Suppressor macrophage treated with lipopolysaccharide for 1 hour (primary cell): ENCODE measurements at places on chromosomes 11 and 22.

DNA sequence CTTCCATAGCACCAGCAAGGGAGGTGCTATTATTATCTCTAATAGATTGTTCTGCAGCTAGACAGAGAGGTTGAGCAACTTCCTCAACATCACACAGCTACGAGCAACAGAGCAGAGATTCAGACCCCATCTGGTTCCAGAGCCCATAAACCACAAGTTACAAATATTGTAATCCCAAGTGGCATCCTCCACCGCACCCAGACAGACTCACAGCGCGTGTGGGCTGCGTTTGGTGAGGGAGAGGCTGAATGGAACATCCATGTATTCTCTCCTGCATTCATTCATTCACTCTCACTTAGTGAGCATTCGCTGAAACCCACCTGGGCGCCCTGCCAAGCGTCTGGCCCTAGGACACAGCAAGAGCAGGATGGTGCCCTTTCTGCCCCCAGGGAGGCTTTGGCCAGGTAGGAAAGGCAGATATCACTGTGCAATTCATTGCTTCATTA lies 33.5 kb downstream of the LIF start:
- DNase-seq: no peak

DNA sequence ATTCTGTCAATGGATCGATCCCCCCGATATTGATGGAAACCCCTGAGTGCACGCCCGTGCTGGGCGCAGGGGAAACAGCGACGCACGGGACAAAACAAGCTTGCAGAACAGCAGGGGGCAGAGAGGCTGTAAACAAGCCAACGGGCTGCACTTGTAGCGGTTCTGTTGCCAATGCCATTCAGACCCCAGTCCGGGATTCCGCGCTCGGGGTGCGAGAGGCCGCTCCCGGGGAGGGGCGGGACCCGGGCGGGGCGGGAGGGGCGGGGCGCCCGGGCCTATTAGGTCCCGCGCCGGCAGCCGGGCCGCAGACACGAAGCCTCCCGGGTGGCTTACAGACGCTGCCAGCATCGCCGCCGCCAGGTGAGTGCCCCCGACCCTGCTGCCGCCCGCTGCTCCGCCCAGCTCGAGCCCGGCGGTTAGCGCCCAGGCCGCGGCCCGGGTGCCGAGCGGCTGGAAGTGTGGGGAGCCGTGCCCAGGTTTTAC lies at the start of gene BIK:
TSS of gene BIK (plus strand) at position 307 of the 483 bp plus-strand sequence. CDS start 13,273 bp downstream, outside the sequence.
- peak; percentile 65 for DNase-seq

DNA sequence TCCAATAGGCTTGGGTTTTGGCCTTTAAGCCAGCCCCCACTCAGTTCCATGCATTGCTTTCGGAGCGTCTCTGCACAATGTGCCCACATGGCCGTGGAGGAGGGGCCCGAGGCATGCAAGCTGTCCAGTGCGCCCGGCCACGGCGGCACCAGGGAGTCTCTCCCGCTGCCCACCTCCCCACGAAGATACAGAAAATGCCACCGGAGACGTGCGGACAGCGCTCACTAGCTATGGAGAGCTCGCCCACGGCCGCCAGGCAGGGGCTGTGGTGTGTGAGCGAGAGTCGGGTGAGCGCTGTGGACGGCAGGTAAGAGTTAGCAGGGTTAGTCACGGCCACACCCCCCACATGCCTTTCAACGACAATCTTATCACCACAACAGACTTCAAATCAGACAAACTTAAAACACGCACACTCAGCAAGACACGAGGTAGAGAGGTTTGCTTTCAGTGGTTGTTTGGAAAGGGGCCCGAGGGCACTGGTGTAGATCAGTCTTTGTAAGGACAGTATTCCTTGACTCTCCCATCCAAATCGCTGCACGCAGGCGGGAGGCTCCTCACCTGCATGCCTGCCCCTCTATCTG lies 18.7 kb upstream of the BID start:
- DNase-seq: no peak

GRCh38 chr11:111062420-111062819 lies 183.1 kb upstream of the POU2AF2 start:
- DNase-seq: no peak

DNA sequence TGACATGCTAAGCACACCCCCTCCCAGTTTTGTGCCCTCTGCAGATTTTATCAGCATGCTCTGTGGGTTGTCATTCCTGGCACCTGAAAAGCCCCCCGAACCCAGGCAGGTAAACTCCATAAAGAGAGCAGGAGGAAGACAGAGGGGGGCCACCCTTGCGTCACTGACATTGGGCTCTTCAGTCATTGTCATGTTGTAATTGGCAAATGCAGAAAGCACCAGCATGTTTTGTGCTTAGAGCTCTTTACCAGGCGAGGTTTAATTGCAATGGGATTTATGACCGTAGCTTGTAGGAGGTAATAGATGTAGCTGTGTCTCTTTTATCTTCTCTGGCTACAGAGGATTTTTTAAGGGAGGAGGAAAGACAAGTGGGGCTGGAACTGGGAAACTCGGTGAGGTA lies 201.7 kb downstream of the GRIK4 start:
- DNase-seq: no peak

GRCh38 chr11:72781313-72782080 lies 12.3 kb downstream of the STARD10 start:
- DNase-seq: no peak

DNA sequence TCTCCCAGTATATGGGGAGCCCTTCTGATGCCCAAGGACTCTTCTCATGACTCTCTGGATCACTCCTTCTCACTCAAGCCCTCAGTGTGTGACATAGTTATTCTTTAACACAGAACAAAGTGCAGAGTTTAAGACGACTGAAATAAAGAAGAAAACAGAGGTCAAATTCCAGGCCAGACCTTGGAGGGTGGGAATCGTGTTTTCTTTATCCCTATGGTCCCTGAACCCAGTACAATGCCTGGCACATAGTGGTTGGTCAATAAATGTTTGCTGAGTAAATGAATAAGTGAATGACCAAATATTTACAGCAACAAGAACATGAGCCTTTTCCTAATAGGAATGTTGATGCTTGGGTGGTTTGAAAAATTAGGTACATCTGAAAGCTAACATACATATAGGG lies 28.8 kb downstream of the VSTM5 start:
- no peak for DNase-seq

DNA sequence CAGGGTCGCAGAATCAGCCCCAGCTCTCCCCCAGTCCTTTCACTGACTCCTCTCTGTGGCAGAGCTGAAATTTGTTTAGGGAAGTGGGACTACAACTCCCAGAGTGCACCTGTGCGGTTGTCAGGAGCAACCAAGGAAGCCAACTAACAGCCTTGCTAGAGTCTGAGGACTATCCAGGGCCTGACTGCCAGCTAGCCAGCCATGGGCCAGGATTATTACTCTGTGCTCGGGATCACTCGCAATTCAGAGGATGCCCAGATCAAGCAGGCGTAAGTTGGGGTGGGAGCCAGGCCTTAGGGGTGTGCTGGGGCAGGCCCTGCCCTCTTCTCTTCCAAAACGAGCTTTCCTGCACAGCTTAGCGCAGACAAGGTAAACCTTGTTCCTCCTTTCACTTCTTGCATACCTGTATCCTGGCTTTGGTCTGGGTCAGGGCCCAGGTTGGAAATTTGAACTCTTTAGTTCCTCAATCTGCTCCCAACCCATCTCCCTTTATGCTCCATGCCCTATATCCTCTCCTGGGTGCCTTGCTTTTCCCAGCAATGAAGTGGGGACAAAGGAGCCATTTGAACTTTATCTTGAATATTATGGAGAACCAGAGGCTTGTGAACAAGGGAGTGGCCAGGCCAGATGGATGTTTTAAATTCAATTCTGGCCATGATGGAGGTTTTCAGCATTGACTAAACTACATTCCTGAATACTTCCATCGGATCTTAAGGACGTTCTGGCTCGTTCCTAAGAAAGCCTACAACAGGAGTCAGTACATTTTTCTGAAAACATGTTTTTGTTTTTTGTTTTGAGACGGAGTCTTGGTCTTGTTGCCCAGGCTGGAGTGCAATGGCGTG lies at the start of gene DNAJB13:
TSS of gene DNAJB13 (plus strand) at position 158 of the 842 bp plus-strand sequence. CDS start at position 202, 44 bp downstream.
- DNase-seq: peak; percentile 63

DNA sequence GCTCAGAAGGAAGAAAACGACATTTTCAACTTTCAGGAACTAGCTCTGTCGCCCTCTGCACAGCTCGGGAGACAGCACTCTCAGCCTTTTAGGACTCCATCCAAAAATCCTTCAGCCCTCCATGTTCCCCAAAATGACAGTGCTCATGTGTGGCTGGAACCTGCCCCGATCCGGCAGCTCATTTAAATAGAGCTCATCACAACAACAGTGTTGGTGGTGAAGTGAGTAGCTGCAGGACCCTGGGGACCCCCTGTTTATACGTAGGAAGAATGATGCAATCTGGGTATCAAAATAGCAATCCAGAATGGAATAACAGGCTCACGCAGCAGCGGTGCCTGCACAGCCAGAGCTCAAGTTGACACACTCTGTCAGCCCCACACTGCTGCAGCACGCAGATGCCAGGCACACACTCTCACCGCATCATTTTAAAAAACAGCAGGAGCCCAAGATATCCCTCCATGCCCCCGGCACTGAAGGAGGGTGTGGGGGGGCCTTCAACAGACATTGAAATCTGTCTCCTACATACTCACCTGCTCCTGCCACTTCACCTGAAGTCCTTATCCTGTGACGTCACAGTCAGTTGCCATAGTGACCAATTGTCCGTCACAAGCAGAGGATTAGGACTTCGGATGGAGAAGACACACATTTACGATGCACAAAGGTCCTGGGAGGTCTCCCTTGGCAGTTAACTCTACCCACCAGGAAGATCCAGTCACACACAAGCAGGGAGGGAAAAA lies 24.0 kb downstream of the TRIM66 start:
- no peak for DNase-seq

- DNase-seq: peak; percentile 46
Observed at GRCh38 chr11:46808799-46809431, 37.2 kb downstream of the CKAP5 start.

DNA sequence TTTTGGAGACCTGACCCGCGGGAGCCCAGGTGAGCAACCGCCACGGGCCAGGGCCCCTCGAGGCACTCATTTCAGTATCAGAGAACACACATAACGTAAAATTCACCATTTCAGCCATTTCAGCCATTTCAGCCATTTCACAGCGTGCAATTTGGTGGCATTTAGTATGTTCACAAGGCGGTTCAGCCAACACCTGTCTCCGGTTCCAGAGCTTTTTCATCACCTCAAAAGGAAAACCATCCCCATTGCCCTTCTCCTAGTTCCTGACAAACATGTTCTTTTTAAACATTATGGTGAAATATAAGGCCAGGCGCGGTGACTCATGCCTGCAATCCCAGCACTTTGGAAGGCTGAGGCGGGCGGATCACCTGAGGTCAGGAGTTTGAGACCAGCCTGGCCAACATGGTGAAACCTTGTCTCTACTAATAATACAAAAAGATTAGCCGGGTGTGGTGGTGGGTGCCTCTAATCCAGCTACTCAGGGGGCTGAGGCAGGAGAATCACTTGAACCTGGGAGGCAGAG lies 119.3 kb downstream of the KCNQ1 start:
- no peak for DNase-seq

GRCh38 chr11:133081020-133081419 lies 451.3 kb downstream of the OPCML start:
- DNase-seq: no peak

GRCh38 chr22:45756558-45756957 lies 84.9 kb downstream of the ATXN10 start:
- DNase-seq: no peak

DNA sequence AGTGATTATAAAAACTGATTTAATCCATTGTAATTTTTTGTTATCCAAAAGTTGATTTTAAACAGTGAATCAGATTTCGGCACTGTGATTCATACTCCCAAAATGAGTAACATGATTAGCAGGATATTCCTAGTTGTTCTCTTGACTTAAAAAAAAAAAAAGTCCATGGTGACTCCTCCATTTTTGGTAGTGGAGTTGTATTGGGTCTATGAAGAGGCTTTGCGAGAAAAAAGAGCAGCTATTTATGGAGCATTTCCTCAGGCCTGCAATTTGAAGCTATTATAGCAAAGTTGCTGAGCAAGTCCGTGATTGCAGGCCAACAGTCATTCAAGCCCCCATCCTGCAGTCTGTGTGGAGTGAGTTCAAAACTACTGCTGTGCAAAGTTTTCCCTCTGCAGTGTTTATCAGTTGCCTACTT lies 28.8 kb downstream of the YAP1 start:
- no peak for DNase-seq

DNA sequence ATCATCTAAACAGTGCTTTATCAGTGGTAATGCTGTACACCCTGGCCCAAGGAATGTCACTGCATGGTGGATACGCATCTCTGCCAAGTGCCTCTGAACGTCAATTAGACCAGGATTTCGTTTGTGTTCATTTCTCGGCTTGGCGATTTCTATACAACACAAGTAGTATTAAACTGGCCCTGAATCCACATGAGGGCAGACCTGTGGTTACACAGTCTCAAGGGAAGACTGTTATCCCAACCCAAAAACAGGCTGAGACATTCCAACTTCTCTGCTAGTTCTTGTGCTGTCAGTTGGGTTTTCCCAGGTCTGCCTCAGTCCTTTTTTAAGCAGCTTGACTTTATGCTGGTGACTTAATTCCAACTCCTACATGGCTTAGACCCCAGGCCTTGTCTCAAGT lies 58.1 kb downstream of the HIRA start:
- no peak for DNase-seq

GRCh38 chr11:101759771-101760450 lies 154.9 kb upstream of the CEP126 start:
- no peak for DNase-seq

DNA sequence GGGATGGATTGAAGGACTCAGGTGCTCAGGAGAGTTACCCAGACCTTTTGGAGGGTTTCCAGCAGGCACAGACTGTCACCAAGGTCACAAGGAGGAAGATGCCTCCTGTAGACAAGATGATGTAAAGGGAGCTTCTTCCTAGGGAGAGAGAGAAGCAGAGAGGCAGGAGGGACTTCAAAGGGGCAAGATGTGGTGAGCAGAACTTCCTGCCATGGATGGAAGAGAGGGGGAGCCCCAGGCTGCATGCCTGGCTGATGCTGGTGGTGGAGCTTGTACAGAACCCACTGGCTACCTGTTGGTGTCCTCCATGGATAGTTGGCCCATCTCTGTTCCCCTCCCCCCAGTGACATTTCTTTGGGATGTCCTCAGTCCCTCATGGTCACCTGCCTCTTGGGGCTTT lies 4.2 kb downstream of the HEPN1 start:
- DNase-seq: no peak

DNA sequence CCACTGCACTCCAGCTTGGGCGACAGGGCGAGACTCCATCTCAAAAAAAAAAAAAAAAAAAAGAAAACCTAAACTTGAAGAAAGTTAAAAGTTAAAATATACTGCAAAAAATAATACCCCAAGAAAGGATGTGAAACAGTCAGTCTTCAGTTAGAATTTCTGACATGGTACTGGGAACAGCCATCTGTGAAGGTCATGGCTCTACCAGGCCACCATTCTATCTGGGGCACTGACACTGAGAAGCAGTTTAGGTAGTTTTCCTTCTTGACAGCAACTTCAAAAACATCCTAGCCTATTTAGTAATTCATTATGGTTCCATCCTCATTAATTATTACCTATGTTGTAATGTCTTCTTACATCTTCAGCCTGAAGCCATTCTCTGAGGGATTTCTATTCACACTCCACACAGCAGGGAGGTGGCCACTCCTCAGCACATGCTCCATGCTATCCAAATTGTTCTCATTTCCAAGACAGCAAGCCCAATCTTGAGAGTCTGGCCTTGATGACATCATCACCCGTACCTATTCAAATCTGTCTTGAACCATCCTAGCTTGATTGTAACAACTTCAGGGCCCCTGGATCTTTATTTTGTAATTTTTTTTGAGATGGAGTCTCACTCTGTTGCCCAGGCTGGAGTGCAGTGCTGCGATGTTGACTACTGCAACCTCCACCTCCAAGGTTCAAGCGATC lies 38.2 kb downstream of the SERPIND1 start:
- DNase-seq: no peak

GRCh38 chr11:80873310-80873999 lies 1432.6 kb upstream of the TENM4 start:
- no peak for DNase-seq
